ENCODE measurements at places on chromosomes 7 and 10. TPM values are rescaled to one million over a fixed set of nuclear protein-coding genes. Genes with fewer than 3 reads are reported as not detected.

DNA sequence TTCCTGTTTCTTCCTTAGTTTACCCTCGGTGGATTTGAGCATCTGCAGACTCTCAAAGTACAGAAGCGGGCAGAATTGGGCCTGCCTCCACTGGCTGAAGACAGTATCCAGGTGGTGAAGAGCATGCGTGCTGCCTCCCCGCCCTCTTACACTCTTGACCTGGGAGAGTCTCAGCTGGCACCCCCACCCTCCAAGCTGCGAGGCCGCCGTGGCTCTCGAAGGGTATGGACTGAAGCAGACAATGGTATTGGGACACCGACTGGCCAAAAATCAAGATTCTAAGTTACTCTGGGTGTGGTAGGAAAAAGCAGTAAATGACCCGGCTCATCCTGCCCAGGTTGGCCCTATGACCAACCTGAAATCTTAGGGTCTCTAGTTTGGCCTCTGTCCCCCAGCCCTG lies 22.2 kb downstream of the STRIP2 start:
- H3K27me3 ChIP-seq = no peaks in the 10 kb centered on the region
- DNase-seq = no peak
- no peak overlapping the region for H3K4me3 ChIP-seq
- H3K4me1 ChIP-seq = no peaks in the 10 kb centered on the region
- H3K36me3 ChIP-seq = no peaks in the 10 kb centered on the region
- H3K27ac ChIP-seq = no peak overlapping the region

GRCh38 chr10:3494131-3494837 lies 290.7 kb downstream of the KLF6 start:
- H3K27me3 ChIP-seq = no peaks in the 10 kb centered on the region
- no peak for DNase-seq
- no peaks in the 10 kb centered on the region for H3K4me1 ChIP-seq
- H3K36me3 ChIP-seq = no peaks in the 10 kb centered on the region
- no peak overlapping the region for H3K4me3 ChIP-seq

DNA sequence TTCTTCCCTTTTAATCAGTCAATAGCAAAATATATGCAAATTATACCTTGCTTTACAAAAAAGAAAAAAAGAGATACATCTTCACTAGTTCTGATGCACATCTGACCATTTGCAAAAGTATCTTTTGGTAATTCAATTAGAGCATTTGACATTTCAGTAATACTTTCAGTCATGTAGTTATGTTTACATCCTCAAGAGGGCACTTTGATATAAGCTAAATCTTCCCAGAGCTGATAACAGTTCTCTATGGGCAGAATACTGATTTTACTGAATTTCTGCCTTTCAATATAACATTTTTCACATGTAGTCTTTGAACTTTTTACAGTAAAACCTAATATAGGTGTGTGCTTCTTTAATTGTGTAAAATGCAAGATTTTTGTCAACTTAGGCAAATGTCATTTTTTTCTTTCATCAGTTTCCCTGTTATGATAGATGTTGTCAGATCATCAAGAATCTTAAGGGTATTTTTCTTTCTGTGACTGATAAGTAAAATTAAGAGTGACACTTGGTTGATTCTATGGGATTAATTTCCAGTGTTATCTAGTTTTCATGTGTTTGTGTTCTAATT lies 703.5 kb upstream of the SEMA3D start:
- DNase-seq = no peak
- H3K27ac ChIP-seq = no peak overlapping the region
- no peaks in the 10 kb centered on the region for H3K4me1 ChIP-seq
- no peaks in the 10 kb centered on the region for H3K36me3 ChIP-seq
- H3K4me3 ChIP-seq = no peak overlapping the region
- no peaks in the 10 kb centered on the region for H3K27me3 ChIP-seq

- H3K36me3 ChIP-seq = no peaks in the 10 kb centered on the region
- H3K27me3 ChIP-seq = no peaks in the 10 kb centered on the region
- H3K27ac ChIP-seq = no peak overlapping the region
- peaks cover 9% of the 10 kb centered on the region for H3K4me1 ChIP-seq
Measured at GRCh38 chr10:125691160-125691981, 8.4 kb upstream of the TEX36 start.

- H3K4me1 ChIP-seq = peaks cover 26% of the 10 kb centered on the region
- H3K27ac ChIP-seq = no peak overlapping the region
- no peak overlapping the region for H3K4me3 ChIP-seq
- H3K36me3 ChIP-seq = peaks cover 60% of the 10 kb centered on the region
- DNase-seq = no peak
Measured at GRCh38 chr10:14526326-14526725, 195.6 kb upstream of the FRMD4A start.

Gene KIF20B
- 17.2 TPM for total RNA-seq
